Calu3 (cell line): ENCODE measurements at places on chromosomes 5 and 9.

DNA sequence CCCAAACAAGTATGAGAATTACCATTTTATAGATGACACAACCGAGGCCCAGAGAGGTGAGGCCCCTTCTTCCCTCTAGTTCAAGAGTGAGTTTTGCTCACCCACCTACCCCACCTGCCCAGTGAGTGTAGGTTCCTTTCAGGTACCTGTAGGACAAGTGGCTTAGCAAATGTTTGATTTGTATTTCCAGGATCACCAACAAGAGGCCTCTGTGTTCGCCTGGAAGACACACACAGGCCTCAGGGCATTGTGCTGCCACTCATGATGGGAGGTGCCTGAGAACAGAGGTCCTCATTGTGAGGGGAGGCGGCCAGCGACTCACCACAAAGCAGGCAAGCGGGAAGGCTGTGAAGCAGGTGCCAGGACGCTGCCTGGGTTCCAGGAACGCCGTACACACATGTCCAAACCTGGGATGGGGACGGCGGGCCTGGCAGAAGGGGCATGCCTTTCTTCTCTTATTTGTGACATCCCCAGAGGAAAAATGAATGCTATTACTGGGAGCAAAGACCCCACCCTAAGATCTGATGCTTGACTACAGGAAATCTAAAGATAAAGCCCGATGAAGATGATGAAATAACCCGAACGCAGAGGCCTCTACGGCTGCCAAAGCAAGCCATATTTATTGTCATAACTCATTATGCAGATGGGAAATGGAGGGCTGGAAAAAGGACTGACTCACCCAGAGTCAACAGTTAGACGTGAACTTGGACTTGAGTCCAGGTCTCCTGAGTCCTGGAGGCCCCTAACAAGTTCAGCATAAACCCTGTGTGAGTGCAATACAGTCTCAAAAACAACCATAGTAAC is 60.2 kb upstream of the SLC25A51 start:
- DNase-seq: peak; percentile 71

- no peak for DNase-seq
Observed at GRCh38 chr5:1505506-1506241, 18.1 kb downstream of the LPCAT1 start.

DNA sequence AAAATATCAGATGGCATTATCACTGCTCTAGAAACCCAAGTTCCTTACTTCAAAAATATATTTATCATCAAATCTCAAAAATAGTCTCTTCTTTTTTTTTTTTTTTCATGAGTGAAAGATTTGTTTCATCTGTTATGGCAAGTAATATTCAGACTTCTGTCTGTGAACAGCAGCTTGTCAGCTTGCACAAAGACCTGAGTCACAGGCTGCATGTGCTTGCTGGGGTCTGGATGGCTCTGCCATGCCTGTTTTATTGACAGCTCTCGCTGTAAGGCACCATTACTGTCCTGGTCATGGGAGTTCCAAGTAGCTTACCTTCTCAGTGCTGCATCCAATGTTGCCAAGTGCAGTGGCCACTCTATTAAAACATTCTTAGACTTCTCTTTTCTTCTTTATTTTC is 456.4 kb downstream of the GADD45G start:
- no peak for DNase-seq

- DNase-seq: no peak
Observed at GRCh38 chr9:15423231-15423985, 732 bp downstream of the SNAPC3 start.

DNA sequence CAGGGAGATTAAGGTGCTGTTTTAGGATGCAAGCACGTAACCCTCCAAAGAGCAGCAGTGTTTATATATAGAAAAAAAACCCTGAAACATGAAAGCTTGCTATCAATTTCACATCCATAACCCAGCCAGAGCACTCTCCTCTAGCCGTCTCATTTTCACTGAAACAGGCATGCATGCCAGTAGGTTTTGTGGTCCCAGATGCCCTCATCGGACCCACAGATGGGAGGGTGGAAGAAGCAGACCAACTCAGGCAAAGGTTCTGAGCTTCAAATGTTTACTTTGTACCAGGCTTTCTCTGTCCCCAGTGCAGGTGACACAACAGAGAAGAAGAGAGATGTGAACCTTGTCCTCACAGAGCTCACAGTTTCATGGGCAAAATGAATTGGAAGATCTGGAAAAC is 127.4 kb upstream of the ATP10B start:
- no peak for DNase-seq

GRCh38 chr5:84718377-84718776 is 333.7 kb upstream of the EDIL3 start:
- no peak for DNase-seq

- no peak for DNase-seq
Observed at GRCh38 chr5:126918615-126918957, 111.8 kb downstream of the MARCHF3 start.

GRCh38 chr5:138706655-138707480 is 46.4 kb upstream of the CTNNA1 start:
- no peak for DNase-seq
